Neuronal stem cell (in vitro differentiated cells): ENCODE measurements at places on chromosomes 2 and 18.

- no peak for DNase-seq
These were observed 269.9 kb downstream of the GULP1 start for GRCh38 chr2:188561473-188561979.

DNA sequence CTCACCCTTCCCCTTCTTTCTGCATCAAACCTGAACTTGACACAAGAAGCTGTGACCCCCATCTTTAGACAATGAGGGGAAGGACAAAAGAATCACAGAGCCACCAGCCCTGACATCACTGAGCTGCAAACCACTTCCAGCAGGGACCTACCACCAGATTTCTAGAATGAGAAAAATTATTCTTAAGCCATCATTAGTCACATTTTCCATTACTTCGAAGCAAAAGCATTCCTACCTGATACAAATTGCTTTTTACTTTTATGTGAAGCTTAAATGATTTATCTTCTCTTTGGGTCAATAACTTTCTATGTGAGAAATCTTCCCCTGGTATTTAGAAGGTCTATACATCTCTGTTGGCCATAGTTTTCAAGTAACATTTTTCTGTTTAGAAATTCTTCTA lies 134.8 kb downstream of the TCF4 start:
- no peak for DNase-seq

- DNase-seq = no peak
These were observed 335.8 kb downstream of the ZNF521 start for GRCh38 chr18:25016181-25016580.

GRCh38 chr18:78414302-78414701 lies 565.3 kb upstream of the SALL3 start:
- no peak for DNase-seq

GRCh38 chr2:128788636-128789220 lies 470.1 kb upstream of the HS6ST1 start:
- no peak for DNase-seq

DNA sequence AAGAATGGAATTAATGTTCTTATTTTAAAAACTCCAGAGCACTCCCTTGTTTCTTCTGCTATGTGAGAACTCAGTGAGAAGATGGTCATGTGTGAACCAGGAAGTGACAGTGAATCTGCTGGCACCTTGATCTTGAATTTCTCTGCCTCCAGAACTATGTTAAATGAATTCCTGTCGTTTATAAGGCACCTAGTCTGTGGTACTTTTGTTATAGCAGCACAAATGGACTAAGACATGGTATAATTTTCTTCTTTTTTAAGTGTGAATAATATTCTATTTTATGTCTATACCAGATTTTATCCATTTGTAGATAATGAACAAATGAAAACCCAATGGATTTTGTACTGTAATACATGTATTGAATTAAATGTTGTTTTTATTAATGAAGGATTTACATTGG lies 601.9 kb upstream of the REG3G start:
- DNase-seq = no peak

DNA sequence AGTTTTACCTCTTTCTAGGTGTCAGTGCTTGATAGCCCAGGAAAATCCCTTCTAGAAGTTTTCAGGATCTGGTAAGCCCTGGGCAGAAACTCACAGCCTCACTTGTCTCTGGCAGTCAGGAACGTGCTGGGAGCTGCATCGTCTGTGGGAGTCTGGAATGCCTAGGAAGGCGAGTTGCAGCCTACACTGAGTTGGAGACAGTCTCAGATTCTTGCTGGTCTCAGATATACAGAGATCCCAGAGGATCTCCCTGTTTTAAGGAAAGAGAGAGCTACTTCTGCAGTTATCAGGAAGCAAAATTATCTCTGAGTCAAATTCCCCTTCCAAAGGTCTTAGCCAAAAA lies 104.4 kb upstream of the CDC42EP3 start:
- DNase-seq = no peak

GRCh38 chr18:76823587-76824011 lies 1.2 kb downstream of the ZNF236 start:
- DNase-seq = peak; percentile 30
